Upper lobe of right lung (tissue), 1 donor: ENCODE measurements at places on chromosomes 11 and 22. TPM values are rescaled to one million over a fixed set of nuclear protein-coding genes. Genes with fewer than 3 reads are reported as not detected.
A peak's percentile ranks its signal among the peaks of the same experiment; 100 is the strongest.

DNA sequence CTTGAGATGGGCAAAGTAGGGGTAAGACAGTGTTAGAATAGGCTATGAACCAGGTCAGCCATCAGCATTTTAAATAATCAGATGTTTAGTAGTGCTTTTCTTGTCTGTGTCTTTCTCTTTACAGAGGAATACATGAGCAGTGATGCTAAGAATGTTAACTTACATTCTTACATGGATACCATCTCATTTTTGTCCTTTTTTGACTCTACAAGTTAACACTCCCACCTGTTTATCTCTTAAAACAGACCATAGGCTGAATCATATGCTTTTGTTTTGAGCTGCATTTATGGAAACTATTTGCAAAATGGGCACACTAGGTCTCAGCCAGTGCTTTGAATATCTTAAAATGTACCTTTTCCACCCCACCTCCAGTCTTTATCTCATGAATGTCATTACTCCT is 25.6 kb upstream of the ADSL start:
- no peak overlapping the region for H3K4me3 ChIP-seq
- peaks cover 77% of the 10 kb centered on the region for H3K36me3 ChIP-seq
- no peaks in the 10 kb centered on the region for H3K4me1 ChIP-seq
- no peak overlapping the region for H3K27ac ChIP-seq

- DNase-seq, result no peak
- peaks cover 36% of the 10 kb centered on the region for H3K4me1 ChIP-seq
- H3K27me3 ChIP-seq, result no peaks in the 10 kb centered on the region
Observed at GRCh38 chr11:34067383-34068065, 16.0 kb downstream of the CAPRIN1 start.

- no peaks in the 10 kb centered on the region for H3K27me3 ChIP-seq
- H3K27ac ChIP-seq, result peak overlapping the region; percentile 58
- no peak overlapping the region for H3K4me3 ChIP-seq
- H3K4me1 ChIP-seq, result peaks cover 14% of the 10 kb centered on the region
- DNase-seq, result no peak
Observed at GRCh38 chr11:73414977-73415651, 38.9 kb downstream of the RELT start.

DNA sequence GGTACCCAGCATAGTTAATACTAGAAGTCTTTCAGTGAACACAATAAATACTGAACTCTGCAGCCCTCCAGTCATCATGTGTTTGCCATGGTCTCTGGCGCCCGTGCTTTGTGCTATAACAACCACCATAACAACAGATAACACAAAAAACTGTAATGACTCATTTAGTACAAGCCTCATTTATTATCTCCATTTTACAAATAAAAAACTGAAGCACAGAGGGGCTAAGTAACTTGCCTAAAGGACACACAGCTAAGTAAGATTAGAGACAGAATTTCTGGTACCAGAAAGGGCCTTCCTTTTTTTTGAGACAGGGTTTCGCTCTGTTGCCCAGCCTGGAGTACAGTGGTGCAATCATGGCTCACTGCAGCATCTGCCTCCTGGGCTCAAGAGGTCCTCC is 19.5 kb downstream of the RBFOX2 start:
- no peaks in the 10 kb centered on the region for H3K27me3 ChIP-seq
- no peak overlapping the region for H3K4me3 ChIP-seq
- no peak for DNase-seq
- peaks cover 20% of the 10 kb centered on the region for H3K4me1 ChIP-seq
- no peaks in the 10 kb centered on the region for H3K36me3 ChIP-seq
- no peak overlapping the region for H3K27ac ChIP-seq

DNA sequence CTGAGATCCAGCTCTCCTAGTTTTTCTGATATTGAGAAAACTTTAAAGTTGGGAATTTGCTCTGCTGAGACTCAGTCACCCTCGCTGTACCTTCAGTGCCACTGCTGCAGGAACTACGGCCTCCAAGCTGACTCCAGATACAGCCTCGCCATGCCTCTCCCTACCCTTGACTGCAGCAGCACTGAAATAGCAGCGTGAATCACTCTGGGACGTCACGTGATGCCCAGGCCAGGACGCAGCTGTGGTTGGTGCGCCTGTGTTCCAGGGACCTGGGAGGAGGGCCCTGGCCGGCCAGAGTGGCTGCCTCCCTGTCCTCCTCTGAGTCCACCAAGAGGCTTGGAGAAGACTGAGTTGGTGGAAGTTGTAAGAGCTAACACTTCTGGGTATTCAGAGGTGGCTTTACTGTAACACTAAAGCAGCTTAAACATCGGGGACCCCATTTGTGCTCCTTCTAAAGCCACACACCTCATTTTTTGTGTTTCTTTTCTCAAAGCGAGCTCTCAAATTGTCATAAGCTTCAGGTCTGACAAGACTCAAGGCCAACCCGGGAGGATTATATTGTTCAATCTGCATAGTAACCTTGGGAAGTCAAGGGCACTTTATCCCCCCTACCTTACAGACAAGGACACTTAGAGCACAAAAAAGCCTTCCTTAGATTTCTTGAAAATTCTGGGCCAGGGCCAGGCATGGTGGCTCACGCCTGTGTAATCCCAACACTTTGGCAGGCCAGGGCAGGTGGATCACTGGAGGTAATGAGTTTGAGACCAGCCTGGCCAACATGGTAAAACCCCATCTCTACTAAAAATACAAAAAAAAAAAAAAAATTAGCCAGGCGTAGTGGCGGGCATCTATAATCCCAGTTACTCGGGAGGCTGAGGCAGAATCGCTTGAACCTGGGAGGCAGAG is 4.2 kb upstream of the STIP1 start:
- peak overlapping the region; percentile 61 for H3K27ac ChIP-seq
- peaks cover 34% of the 10 kb centered on the region for H3K4me1 ChIP-seq
- peak; percentile 93 for DNase-seq
- peak overlapping the region; percentile 24 for H3K4me3 ChIP-seq
- H3K36me3 ChIP-seq, result no peaks in the 10 kb centered on the region

DNA sequence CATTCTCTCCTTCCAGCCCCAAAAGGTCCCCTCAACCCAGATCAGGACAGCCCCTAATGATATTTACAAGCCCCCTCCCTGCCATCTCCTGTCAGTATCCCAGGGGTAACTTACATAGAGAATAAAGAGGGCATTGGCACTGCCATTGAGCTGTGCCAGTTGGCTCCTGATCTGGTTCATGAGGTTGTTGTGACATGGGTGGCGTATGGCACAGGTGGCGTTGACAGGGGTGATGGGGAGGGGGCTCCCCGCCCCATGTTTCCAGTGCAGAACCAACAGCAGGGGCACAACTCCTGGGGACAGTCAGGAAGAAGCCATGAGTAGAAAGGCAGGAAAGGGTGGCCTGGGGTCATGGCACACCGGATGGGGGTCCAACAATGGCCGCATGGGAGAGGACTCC is 1.9 kb downstream of the LIF start:
- H3K36me3 ChIP-seq, result no peaks in the 10 kb centered on the region
- H3K4me3 ChIP-seq, result no peak overlapping the region
- no peak for DNase-seq
- peaks cover 11% of the 10 kb centered on the region for H3K27me3 ChIP-seq
- H3K27ac ChIP-seq, result no peak overlapping the region

DNA sequence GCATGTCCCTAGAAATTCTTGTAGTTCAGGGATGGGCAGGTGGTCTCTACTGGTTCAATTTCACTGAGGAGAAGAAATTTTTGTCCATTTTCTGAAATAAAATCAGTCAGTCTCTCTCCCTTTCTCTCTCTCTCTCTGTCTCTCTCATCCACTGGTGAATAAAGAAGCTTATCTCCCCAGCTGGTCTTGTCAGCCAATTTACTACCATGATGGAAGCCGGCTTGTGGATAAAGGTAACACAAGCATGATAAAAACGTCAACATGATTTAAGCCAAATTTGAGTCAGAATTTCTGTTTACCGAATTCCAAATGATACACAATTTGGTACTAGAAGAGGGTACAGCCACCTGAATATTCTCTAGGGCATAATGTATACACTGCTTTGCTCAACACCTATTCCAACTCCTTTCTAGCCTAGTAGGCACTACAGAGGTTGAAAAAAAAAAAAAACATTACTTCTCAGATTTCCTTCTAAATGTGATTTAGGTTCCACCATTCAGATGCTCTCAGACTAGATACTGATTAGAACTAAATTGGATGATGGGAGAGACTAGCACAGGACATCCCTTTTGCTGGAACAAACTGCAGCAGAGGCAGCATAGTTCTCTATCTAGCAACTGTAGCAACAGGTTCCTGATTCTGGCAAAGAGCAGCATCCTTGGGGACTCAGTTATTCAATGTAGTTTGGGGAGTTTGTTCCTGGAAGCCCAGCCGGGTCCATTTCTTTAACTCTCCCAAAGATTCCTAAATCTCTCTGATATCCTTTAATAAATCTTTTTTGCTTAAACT is 18.8 kb downstream of the PAK1 start:
- no peak overlapping the region for H3K4me3 ChIP-seq
- H3K27me3 ChIP-seq, result no peaks in the 10 kb centered on the region
- no peaks in the 10 kb centered on the region for H3K36me3 ChIP-seq
- DNase-seq, result no peak
- no peak overlapping the region for H3K27ac ChIP-seq

The AIFM3 gene
- total RNA-seq, result 5.7 TPM

The KCTD14 gene
- 13.6 TPM for total RNA-seq

The LAYN gene
- total RNA-seq, result 17.5 TPM

The C11orf42 gene
- not detected for total RNA-seq

The RCN1 gene
- total RNA-seq, result 86.8 TPM

The GPHA2 gene
- total RNA-seq, result not detected

The GGT5 gene
- total RNA-seq, result 66.5 TPM
